HuH-7.5 (cell line): ENCODE measurements at places on chromosomes 6 and 20.

DNA sequence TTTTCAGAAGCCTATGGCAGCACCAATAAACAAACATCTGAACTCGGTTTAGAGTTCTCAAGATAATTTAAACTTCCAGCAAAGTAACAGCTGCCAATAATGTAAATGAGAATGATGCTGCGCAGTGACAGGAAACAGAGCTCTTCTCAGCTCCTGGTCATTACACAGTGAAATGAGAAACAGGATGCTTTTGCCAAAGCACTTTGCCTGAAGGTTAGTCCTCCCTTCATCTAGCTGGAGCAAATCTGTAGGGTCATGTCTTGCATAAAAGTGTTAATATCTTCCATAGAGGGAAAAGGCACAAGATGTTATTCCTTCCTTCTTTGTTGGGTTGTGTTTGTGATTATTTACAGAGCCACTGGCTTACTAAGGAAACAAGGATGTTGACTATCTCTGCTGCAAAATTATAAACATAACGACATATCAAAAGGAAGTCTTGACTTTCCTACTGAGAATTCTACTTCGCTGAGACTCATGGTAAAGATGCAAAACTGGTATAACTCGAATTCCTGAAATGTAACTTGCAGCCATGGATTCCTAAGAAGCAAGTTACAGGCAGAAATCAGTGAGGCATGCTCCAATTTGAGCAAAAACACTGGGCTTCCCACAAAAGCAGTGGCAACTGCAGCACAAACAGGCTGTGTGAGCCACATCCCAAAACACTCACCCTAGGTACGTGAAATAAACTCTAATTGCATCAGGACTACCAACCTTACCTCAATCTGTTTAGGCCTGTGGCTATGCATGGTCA, 102.5 kb upstream of the BEND6 start:
- DNase-seq = no peak

GRCh38 chr6:11552442-11552841, 14.9 kb downstream of the TMEM170B start:
- DNase-seq = no peak

- DNase-seq = peak; percentile 55
Observed at GRCh38 chr20:47785311-47785853, at the start of gene SULF2. Gene SULF2, minus strand, starts transcription at chr20:47785481. Its CDS starts 28,118 bp downstream, at chr20:47757363.

DNA sequence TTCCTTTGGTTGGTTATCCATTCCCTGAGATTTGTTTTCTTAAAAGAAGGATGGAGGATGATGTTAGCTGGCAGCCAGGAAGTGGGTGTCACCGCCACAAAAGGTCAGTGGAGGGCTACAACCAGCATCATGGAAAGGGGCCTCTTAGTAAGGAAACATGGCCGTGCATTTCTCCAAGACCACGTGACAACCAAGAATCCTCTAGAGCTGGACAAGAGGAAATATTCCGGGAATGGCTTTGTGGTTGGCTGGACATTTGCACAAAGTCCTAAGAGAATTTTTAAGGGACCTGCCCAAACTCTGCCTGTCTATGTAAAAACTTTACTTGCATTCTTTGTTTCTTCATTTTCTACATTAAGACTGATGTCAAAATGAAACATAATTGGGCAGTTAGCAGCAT, 399.9 kb upstream of the MARCKS start:
- no peak for DNase-seq

GRCh38 chr6:45758787-45759471, 256.7 kb downstream of the CLIC5 start:
- DNase-seq = no peak

GRCh38 chr6:3088446-3088845, 20.2 kb downstream of the RIPK1 start:
- no peak for DNase-seq

- no peak for DNase-seq
Observed at GRCh38 chr6:56772737-56773184, 130.1 kb upstream of the DST start.

- DNase-seq = no peak
Observed at GRCh38 chr6:133298801-133299200, 57.6 kb downstream of the EYA4 start.

- no peak for DNase-seq
Observed at GRCh38 chr6:143040018-143040417, 20.7 kb upstream of the AIG1 start.

- DNase-seq = no peak
Observed at GRCh38 chr6:54440549-54440948, 132.3 kb downstream of the TINAG start.

DNA sequence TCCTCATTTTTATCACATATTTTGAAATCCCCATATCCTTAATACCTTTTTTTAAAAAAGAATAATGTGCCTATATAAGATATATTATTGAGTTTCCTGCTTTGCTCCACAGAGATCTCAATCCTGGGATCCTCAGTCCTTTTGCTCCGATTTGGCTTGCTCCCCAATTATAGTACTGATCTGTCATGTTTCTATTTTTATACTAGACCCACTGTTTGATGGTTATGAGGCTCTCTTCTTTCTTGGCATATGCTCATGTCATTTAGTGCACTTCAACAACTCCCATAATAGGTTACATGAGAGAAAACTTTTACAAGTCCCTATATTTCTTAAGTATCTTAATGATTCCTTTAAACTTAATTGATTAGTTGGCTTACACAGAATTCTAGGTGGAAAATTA, 958.5 kb upstream of the EPHA7 start:
- no peak for DNase-seq

GRCh38 chr6:24936641-24937317, 1.0 kb upstream of the RIPOR2 start:
- DNase-seq = no peak

- peak; percentile 6 for DNase-seq
Observed at GRCh38 chr6:54307439-54307910, 766 bp upstream of the TINAG start.

DNA sequence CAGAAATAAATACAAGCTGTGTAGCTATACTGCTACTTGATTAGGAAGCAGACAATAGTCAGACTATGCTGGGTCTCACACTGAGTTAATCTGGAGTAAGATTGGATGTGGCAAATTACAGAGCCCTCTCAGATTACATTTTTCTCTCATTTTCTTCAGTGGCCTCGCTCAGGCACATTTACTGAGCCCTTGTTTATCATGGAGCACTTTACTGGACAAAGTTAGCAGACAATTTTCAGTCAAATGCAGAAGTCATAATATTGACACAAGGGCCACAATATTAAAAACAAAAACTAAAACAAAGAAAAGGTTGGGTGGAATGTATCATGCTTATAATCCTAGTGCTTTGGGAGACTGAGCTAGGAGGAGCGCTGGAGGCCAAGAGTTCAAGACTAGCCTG, 95.0 kb upstream of the MAP3K7 start:
- DNase-seq = no peak

DNA sequence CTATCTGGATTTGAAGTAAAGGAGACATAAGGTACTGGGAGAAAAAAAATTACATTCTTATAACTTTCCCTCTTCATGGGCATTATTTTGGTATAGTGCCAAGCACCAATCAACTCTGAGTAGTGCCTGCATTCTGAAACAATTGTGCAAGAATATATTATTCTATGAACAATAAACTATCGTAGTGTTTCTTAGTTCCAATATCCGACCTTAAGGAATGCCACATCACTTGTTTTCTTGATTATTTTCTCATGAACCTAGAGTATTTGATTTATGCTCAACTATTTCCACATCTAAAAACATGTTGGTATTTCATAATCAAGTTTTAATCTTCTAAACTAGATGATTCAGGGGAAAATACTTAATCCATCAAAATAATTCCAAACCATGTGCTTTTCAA, 294.4 kb upstream of the TBX18 start:
- DNase-seq = no peak

DNA sequence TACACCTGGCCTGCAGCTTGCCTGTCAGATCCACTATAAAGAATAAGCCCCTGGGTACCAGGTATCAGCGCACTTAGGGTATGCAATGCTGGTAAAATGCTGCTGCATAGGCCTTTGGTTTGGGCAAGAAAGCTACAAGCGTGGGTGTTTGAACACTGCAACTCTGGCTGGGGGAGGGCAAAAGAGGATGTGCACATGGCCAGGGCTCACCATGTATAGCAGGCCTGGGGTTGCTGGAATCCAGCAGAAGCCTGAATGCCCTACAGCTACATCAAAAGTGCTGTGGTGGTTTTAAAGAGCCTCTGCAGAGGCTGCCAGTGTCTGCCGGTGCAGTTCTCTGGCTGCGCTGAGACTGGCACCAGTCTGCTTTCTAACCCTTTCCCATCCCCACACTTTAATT, 51.7 kb downstream of the UQCC1 start:
- no peak for DNase-seq
